Stimulated activated CD4-positive, alpha-beta T cell treated with anti-CD3 and anti-CD28 coated beads, Interleukin-1b, Interleukin-23, amount 100 ng/mL, for 4 hours (primary cell): ENCODE measurements at places on chromosomes 3 and 15.

GRCh38 chr3:74353039-74353438 is 261.4 kb downstream of the CNTN3 start:
- DNase-seq, result no peak

DNA sequence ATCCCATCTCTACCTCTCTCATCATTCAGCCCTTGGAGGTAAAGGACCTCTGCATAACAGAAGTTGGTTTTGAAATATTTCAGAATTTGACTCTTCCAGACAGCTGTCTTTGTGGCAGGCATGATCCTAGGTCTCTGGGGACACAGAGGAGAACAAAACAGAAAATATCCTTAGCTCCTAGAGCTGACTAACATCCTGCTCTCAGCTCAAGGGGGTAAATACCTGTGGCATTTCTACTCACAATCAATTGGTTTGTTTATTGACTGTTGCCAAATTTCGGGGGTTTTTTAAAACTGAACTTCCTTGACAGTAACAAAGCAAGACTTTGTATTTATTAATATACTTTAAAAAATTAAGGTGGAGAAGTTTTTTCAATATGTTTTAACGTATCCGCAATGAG is 78.8 kb downstream of the EOMES start:
- DNase-seq, result no peak

DNA sequence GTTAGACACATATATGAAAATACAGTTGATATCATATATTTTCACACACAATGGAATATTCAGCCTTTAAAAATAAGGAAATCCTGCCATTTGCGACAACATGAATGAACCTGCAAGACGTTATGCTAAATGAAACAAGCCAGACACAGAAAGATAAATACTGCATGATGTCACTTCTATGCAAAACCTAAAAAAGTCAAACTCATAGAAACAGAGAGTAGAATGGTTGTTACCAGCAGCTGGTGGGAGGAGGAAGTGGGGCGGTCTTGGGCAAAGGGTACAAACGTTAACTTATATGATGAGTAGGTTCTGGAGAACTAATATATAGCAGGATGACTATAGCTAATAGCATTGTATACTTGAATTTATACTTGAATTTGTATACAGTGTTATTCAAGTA is 213.2 kb upstream of the NR2F2 start:
- no peak for DNase-seq

DNA sequence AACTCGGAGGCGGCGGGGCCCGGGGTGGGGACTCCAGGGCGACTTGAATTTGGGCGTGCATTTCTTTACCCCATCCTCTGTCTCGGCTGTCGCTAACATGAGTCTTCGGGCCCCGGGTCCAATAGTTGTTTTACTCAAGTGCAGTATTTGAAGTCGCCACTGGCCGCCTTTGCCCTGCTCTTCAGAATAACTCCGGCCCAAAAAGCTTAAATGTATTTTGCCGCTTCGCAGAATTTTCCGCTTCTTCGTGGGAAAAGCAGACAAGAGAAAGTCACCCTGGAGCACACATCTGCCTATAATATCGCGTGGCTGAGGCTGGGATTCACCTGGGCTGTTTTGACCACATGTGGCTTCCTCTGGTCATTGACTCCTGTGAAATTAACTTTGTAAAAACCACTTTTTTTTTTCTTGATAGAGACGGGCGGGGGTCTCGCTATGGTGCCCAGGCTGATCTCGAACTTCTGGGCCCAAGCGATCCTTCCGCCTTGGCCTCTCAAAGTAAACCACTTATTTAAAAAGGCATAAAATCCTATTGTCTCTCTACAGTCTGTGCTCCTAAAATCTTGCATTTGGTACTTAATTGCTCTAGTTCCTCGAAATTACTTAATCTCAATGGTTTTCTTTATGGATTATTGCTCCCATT is 676 bp downstream of the CNOT10 start:
- DNase-seq, result no peak

DNA sequence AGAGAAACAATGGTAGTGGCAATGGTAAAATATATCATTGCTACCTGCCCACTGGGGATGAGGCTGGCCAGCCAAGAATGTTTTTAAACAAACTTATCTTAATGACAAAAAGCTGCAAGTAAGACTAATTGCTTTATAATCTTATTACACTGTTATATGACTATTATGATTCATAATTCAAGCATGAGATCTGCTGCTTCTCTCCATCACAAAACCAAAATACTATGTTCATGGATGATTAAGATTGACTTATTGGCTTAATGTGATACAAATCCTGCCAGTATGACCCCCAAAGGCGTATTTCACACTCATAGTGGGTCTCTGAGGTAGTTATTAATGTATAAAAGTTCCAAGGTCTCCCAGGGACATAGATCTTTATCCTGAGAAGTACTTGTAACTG is 52.6 kb downstream of the FBN1 start:
- DNase-seq, result no peak

- no peak for DNase-seq
Observed at GRCh38 chr15:67201136-67201535, 53.3 kb downstream of the AAGAB start.
